Stimulated activated CD4-positive, alpha-beta T cell treated with anti-CD3 and anti-CD28 coated beads, Interleukin-2, amount 100 ng/mL, for 24 hours (primary cell): ENCODE measurements at places on chromosomes 16 and 17.

DNA sequence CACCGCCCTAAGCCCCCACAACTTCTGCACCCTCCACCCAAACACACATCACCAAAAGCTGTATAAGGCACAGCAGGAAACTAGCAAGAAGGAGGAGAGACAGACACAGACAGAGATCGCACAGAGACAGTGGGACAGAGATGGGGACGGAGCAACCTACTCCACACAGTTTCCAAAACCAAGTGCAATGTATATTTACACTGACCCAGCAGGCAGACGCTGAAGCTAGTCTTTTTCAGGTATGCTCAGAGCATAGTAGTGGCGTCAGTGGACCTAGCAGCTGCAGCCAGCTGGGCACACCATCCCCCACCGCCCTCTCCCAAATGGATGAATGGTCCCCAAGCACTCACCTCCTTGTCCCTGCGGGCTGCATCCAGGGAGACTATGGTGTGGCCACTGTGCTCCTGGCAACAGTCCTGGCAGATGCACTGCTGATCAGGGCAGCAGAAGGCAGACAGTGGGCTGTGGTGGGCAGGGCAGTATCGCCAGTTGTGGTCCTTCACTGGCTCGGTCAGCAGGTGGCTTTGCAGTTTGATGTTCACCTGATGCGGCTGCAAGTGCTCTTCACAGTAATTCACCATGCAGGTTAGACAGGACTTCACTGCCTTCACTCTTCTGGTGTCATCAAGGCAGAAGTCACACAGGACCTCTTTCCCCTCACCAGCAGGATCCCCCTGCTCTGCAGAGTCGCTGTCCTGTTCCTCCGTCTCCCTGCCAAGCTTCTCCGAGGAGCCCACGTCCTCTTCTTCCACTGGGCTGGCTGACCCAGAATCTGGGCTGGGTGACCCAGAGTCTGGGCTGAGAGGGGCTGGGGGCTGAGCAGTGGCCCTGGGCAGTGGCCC, 31.5 kb upstream of the FBXW10B start:
- DNase-seq = no peak

DNA sequence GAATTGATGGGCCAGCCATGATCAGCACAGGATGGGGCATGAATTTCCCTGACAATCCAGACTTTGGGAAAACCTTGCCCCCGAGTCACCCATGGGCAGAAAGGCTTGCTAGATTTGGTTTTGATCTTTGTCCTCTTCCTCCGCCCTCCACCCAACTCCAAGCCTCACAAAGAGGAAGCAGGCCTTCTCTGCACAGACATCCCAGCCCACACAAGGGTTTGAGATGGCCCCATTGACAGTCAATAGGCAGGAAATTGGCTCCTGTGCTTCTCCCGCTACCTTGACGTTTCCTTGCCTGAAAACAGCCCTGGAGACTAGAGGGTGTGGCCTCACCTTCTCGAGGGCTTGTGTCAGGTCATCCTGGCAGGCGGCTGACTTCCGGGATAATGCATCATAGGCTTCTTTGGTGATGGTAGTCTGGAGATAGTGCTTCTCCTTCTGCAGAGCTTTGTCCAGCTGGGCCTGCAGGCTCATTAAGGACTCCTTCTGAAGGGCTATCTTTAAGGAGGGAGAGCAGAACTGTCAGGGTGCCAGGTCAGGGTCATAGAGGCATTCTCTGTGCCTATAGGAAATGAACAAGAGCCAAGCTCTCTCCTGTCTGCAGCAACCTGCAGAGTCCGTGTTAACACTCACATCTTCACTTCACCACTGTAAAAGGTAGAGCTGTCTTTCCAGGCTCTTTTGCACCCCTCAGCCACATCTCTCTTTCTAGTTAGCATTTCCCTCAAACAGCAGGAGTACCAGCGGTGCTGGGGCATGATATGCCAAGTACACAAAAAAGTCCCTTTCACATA, 32.2 kb downstream of the DHX38 start:
- DNase-seq = no peak

DNA sequence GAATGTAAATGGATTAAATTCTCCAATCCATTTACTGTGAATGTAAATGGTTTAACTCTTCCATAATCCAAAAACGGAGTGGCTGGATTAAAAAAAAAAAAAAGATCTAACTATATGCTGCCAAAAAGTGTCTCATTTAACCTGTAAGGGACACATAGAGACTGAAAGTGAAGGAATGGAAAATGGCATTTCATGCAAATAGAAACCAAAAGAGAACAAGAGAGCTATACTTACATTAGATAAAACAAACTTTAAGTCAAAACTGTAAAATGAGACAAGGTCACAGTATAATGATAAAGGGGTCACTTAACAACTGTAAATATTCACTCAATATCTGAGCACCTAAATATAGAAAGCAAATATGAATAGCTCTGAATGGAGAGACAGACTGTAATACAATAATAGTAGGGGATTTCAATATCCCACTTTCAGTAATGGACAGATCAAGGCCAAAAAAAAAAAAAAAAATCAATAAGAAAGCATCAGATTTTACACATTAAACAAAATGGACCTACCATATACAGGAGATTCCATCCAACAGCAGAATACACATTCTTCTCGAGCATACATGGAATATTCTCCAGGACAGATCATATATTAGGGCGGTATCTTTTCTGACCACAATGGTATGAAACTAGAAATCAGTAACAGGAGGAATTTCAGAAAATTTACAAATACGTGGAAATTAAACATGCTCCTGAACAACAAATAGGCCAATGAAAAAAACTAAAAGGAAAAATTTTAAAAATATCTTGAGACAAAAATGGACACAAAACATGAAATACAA, 36.4 kb downstream of the CDR2 start:
- no peak for DNase-seq

- DNase-seq = no peak
These were observed 81.2 kb downstream of the TOX3 start for GRCh38 chr16:52465711-52466267.

DNA sequence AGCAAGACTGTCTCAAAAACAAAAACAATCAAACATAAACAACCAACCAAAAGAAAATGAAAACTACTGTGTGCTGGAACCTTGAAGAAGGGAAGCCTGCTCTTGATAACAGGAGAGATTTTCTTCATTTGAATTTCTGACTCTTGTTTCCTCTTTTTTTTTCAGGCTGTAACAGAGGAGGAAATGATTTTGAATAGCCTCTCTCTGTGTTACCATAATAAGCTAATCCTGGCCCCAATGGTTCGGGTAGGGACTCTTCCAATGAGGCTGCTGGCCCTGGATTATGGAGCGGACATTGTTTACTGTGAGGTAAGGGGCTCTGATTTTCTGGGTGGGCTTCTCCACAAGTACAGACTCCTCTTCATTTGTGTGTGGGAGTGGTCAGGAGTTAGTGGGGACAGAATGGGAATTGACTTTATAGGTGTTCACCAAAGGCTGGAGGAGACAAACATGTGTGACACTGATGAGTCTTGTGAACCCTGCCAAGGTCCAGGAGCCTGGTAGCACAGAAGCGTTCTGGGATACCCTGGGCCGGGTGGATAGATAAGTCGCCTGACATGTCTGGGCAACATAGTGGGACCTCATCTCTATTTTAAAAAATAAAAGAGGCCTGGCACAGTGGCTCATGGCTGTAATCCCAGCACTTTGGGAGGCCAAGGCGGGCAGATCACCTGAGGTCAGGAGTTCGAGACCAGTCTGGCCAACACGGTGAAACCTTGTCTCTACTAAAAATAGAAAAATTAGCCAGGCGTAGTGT, 14.9 kb downstream of the DUS2 start:
- DNase-seq = no peak

GRCh38 chr17:48322060-48322459, 108.0 kb downstream of the SKAP1 start:
- no peak for DNase-seq

DNA sequence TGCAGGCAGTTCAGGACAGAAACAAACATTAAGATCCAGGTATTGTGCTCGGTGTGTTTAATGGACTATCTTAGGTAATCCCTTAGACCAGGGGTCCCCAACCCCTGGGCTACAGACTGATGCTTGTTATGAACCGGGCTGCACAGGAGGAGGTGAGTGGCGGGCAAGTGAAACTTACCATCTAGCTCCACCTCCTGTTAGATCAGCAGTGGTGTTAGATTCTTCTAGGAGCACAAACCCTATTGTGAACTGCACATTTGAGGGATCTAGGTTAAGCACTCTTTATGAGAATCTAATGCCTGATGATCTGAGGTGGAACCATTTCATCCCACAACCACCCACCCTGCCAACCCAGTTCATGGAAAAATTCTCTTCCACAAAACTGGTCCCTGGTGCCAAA, 37.8 kb upstream of the ASIC2 start:
- no peak for DNase-seq
